ENCODE measurements at places on chromosomes 3 and 15.

GRCh38 chr3:26418553-26418952 lies 204.0 kb upstream of the LRRC3B start:
- no peak for DNase-seq
- no peaks in the 10 kb centered on the region for H3K4me1 ChIP-seq
- H3K27me3 ChIP-seq, result no peaks in the 10 kb centered on the region
- H3K4me3 ChIP-seq, result no peak overlapping the region
- no peaks in the 10 kb centered on the region for H3K36me3 ChIP-seq
- H3K27ac ChIP-seq, result no peak overlapping the region

DNA sequence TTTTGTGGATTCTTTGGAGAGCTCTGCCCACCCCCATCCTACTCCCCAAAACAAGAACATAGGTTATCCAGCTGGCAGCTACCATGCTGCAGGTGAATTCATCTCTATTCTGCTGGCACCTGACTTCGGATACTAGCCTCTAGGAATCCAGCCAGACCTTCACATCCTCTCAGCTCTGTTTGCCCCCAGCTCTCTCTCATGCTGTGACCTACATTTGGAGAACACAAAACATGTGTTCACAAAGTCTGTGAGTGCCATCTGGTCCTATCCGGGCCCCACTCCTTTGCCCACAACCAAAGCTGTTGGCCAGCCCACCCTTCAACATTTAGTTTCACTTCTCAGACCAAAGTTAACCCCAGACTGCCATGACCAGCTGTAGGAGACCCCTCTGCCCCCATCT lies 89.4 kb upstream of the C3orf80 start:
- no peaks in the 10 kb centered on the region for H3K36me3 ChIP-seq
- DNase-seq, result no peak
- H3K27me3 ChIP-seq, result peaks cover 2% of the 10 kb centered on the region
- H3K4me3 ChIP-seq, result no peak overlapping the region
- peaks cover 1% of the 10 kb centered on the region for H3K4me1 ChIP-seq

DNA sequence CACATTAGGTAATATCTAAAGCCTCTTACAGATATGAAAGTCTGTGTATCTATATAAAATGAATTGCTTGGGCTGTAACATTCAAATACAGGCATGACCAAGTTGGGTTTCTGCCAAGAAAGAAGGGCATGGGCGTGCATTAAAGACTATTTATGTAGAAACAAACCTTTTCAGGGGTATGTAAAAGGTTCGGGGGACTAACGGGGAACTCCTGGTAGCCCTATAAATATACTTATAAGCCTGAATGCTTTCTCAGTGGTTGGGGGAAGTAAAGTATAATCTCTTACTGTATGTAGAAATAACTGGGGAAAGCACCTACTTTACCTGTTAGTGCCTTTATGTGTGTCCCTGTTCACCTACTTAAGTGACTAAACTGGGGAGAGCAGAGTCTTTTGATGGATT lies 154.5 kb upstream of the TBL1XR1 start:
- H3K27me3 ChIP-seq, result peaks cover 18% of the 10 kb centered on the region
- no peak overlapping the region for H3K4me3 ChIP-seq
- H3K27ac ChIP-seq, result no peak overlapping the region
- no peaks in the 10 kb centered on the region for H3K36me3 ChIP-seq
- no peak for DNase-seq
- H3K4me1 ChIP-seq, result peaks cover 40% of the 10 kb centered on the region

- no peaks in the 10 kb centered on the region for H3K27me3 ChIP-seq
- H3K27ac ChIP-seq, result no peak overlapping the region
- H3K36me3 ChIP-seq, result peaks cover 46% of the 10 kb centered on the region
- no peak overlapping the region for H3K4me3 ChIP-seq
- H3K4me1 ChIP-seq, result peaks cover 15% of the 10 kb centered on the region
Measured at GRCh38 chr3:194654443-194654842, 17.5 kb downstream of the LSG1 start.

DNA sequence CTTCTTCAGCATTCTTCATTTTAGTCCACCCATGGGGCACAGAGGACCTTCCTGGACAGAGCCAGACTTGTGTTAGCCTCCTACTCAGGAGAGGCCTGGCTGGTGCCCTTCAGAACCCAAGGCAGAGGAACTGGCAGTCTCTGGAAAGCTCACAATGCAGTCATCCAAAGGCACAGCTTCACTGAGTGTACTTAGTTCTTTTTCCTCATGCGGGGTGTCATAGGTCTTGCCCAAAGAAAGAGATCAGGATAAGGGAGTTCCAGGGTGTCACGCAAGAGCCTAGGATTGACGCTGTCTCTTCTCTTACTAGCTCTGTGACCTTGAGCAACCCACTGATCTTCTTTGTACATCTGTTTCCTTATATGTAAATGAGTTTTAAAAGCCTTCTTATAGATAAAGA lies 58.7 kb downstream of the CD200 start:
- H3K36me3 ChIP-seq, result peaks cover 4% of the 10 kb centered on the region
- peaks cover 63% of the 10 kb centered on the region for H3K4me1 ChIP-seq
- H3K27me3 ChIP-seq, result peaks cover 2% of the 10 kb centered on the region
- peak overlapping the region; percentile 89 for H3K27ac ChIP-seq

DNA sequence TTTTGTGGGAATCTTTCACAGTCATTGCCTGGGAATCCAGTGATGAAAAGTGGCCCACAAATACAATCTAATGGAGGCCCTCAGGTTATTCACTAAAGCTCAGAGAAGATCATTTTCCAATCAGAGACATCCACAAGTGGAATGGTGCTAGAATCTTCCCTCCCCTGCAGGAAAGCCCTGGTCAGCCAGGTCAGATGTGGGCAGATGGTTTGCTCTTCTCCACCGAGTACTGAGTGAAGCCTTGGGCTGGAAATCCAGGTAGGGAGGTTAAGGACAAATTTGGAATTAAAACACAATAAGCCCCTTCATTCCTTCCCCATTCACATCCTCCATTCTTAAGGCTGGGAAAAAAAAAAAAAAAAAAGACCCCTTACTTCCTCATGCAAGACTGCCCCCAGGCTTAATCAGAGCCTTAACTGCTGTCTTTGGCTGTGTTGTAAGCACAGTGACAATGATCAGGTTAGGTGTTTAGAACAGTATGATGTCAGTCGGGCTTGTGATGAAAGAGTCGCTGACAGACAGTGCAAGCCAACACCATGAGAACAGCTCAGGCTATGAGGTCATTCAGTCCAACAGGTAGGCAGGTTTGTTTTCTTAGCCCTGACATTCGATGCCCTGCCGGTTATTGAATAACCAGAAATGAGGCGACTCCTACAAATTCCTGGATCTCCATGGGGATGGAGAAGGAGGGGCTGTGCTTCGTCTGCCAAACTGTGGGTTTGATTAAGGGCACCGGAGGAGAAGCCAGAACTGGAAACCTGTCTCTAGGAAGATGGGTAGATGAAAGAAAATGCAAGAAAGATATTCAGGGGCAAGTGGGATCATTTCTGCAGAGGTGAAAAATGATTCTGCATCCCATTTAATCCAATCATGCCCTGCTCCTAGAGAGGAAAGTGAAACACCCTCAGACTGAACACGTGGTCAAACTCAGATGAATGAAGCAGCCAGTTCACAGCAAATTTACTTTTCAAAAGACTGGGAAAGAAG lies 23.5 kb upstream of the HES1 start:
- peaks cover 7% of the 10 kb centered on the region for H3K27me3 ChIP-seq
- no peaks in the 10 kb centered on the region for H3K36me3 ChIP-seq
- H3K4me1 ChIP-seq, result peaks cover 10% of the 10 kb centered on the region
- DNase-seq, result no peak

DNA sequence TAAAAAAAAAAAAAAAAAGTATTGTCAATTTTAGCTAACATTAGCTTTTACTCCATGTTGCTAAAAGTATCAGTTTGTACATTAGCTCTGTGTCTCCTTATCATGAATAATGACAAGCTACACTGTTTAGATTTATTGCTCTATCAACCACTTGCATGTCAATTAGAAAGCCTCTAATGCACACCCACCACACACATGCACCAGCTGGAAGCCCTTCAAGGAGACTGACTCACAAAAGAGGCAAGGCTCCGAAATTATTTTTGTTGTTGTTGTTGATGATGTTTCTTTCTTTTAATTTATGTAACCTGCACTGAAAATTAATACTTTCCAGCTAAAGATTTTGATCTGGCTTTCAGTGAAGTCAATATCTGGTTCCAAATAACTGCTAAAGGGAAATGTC lies 71.5 kb downstream of the ETFA start:
- H3K4me3 ChIP-seq, result no peak overlapping the region
- H3K36me3 ChIP-seq, result peaks cover 4% of the 10 kb centered on the region
- DNase-seq, result no peak

DNA sequence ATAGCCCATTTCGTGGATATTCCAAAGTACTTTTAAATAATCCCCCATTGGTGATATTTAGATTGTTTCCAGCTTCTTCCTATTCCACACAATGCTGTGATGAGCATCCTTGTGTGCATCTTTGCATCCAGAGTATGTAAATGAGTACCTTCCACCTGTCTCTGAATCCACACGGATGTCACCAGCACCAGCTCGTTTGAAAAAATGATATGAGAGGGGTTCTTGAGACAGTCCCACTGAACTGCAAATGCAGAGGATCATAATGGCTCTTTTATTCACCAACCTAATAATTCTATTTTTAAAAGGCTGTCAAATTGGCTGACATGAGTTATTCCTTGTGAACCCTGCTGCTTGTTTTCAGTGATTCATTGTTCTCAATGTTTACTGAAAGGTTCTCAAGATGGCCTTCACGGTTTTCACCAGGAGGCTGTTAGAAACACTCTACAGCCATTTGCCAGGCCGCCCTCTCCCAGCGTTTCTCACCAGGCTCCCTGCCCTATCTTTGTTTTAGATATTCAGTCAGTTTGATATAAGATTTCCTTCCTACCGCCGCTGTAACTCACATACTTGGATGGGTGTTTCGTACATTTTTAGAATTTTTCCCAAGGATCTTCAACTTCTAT lies 96.7 kb upstream of the PTPRG start:
- no peak for DNase-seq
- H3K27ac ChIP-seq, result no peak overlapping the region
- peaks cover 2% of the 10 kb centered on the region for H3K27me3 ChIP-seq
- no peaks in the 10 kb centered on the region for H3K4me1 ChIP-seq
- H3K4me3 ChIP-seq, result no peak overlapping the region

- DNase-seq, result no peak
- peaks cover 2% of the 10 kb centered on the region for H3K27me3 ChIP-seq
- H3K27ac ChIP-seq, result no peak overlapping the region
- peaks cover 5% of the 10 kb centered on the region for H3K4me1 ChIP-seq
- no peaks in the 10 kb centered on the region for H3K36me3 ChIP-seq
Measured at GRCh38 chr3:39013921-39014509, 37.7 kb downstream of the SCN11A start.

Measured in endothelial cell (in vitro differentiated cells).